ENCODE measurements at places on chromosomes 2 and 18. TPM values are rescaled to one million over a fixed set of nuclear protein-coding genes. Genes with fewer than 3 reads are reported as not detected.

GPR45 gene
- not detected for total RNA-seq

ADGRF3 gene
- total RNA-seq: not detected

BOK gene
- 19.5 TPM for total RNA-seq

CD226 gene
- total RNA-seq: 0.53 TPM

CXCR1 gene
- not detected for total RNA-seq

MAPRE3 gene
- total RNA-seq: 2.8 TPM

TMEM37 gene
- not detected for total RNA-seq

MYOM1 gene
- 0.38 TPM for total RNA-seq

ACOXL gene
- total RNA-seq: not detected

DSG1 gene
- total RNA-seq: 0.64 TPM

PID1 gene
- 9.5 TPM for total RNA-seq

MARCHF4 gene
- not detected for total RNA-seq

CRACDL gene
- 1.4 TPM for total RNA-seq

FKBP7 gene
- 1.3 TPM for total RNA-seq

MSTN gene
- total RNA-seq: not detected

GCG gene
- not detected for total RNA-seq

IL1RL1 gene
- 65.8 TPM for total RNA-seq

UCN gene
- total RNA-seq: 0.51 TPM

MGAT5 gene
- total RNA-seq: 66.2 TPM

HK2 gene
- 175 TPM for total RNA-seq

IL1F10 gene
- total RNA-seq: not detected

ANO7 gene
- total RNA-seq: 0.13 TPM

ZNF804A gene
- not detected for total RNA-seq

MBD5 gene
- total RNA-seq: 5.3 TPM

RAX gene
- not detected for total RNA-seq

AFG3L2 gene
- 57.0 TPM for total RNA-seq

GREB1L gene
- total RNA-seq: 0.90 TPM

CHRNG gene
- not detected for total RNA-seq

CDH7 gene
- not detected for total RNA-seq

HTR2B gene
- total RNA-seq: 0.13 TPM

MBOAT2 gene
- total RNA-seq: 93.3 TPM

SP140 gene
- not detected for total RNA-seq

COPS9 gene
- 79.2 TPM for total RNA-seq

POTEJ gene
- not detected for total RNA-seq

COX7A2L gene
- total RNA-seq: 318 TPM

TRAF3IP1 gene
- total RNA-seq: 11.4 TPM

INPP5D gene
- 24.1 TPM for total RNA-seq

CNTNAP5 gene
- not detected for total RNA-seq
